ENCODE measurements at places on chromosomes 16 and 17. TPM values are rescaled to one million over a fixed set of nuclear protein-coding genes. Genes with fewer than 3 reads are reported as not detected.
A peak's percentile ranks its signal among the peaks of the same experiment; 100 is the strongest.

GRCh38 chr16:76634847-76635697, 357.9 kb downstream of the CNTNAP4 start:
- DNase-seq: no peak
- no peak overlapping the region for H3K27ac ChIP-seq
- no peaks in the 10 kb centered on the region for H3K4me1 ChIP-seq
- no peaks in the 10 kb centered on the region for H3K36me3 ChIP-seq
- H3K27me3 ChIP-seq: no peaks in the 10 kb centered on the region

GRCh38 chr17:12107905-12108304, 87.2 kb downstream of the MAP2K4 start:
- no peak overlapping the region for H3K27ac ChIP-seq
- no peaks in the 10 kb centered on the region for H3K4me1 ChIP-seq
- H3K4me3 ChIP-seq: no peak overlapping the region
- DNase-seq: no peak

Gene GNGT2
- total RNA-seq: 2.4 TPM

DNA sequence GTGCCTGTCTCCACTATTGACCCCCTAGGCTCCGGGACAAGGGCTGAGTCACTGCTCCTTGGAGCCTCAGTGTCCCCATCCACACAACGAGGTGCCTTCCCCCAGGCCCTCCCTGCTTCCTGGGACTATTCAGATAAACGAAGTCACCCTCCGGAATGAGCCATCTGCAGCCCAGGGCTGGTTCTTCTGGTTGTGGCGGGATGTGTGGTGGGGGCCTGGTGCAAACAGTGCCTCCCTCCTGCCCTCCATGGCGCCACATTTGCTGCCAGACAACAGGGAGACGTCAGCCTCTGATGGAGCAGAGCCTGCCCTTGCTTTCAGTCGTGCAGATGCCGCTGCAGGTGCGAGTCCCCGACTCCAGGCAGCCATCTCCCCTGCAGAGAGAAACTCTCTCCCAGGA, 5.1 kb upstream of the KRT16 start:
- no peaks in the 10 kb centered on the region for H3K36me3 ChIP-seq
- H3K4me1 ChIP-seq: no peaks in the 10 kb centered on the region
- no peak overlapping the region for H3K4me3 ChIP-seq

Gene XYLT2
- total RNA-seq: 12.2 TPM

DNA sequence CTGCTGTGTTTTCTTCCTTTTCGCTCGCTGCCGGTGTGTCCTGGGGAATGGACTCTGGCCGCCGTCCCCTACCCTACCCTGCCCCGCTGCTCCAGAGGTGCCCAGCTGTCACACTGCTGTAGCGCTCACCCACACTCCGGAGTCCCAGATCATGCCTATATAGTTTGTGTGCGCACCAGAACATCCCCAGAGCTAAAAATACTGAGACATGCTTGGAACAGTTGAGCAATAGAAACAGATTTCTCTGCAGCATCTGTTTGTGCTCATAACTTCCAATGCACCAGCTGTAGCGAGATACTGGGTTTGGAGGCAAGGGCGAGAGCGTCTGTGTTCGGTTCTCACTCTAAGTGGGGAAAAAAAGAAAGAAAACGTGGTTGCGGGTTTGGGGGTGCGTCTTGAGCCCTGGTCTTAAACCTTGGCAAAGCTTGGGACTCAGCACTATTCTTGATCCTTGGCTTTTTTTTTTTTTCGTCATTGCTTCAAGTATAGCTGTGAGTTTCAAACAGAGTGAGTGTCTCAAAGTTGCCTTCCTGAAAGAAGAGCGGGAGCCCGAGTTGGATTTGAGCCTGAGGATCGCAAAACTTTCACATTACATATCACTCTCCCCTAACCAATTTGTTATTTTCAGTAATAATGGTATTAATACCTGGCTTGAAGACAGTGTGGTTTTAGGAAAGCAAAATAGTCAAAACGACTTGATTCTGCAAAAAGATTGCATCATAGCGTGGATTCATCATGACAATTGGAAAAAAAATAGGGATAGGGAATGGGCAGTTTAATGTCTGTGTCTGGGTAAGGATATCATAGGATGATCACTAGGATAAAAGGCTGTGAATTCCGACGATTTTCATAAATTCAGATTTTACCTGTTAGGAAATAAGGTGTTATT, 621 bp downstream of the KCNJ2 start:
- peak overlapping the region; percentile 42 for H3K4me3 ChIP-seq
- DNase-seq: no peak
- no peaks in the 10 kb centered on the region for H3K36me3 ChIP-seq
- H3K4me1 ChIP-seq: peaks cover 13% of the 10 kb centered on the region

GRCh38 chr17:4676791-4677190, 27.1 kb downstream of the PELP1 start:
- H3K27ac ChIP-seq: no peak overlapping the region
- no peaks in the 10 kb centered on the region for H3K27me3 ChIP-seq
- H3K4me1 ChIP-seq: no peaks in the 10 kb centered on the region
- H3K4me3 ChIP-seq: no peak overlapping the region

GRCh38 chr16:9012848-9013507, 49.3 kb upstream of the USP7 start:
- no peaks in the 10 kb centered on the region for H3K36me3 ChIP-seq
- H3K4me3 ChIP-seq: no peak overlapping the region
- no peak overlapping the region for H3K27ac ChIP-seq
- peaks cover 8% of the 10 kb centered on the region for H3K27me3 ChIP-seq
- H3K4me1 ChIP-seq: peaks cover 12% of the 10 kb centered on the region
- no peak for DNase-seq

- no peak for DNase-seq
- H3K27ac ChIP-seq: peak overlapping the region; percentile 97
- H3K27me3 ChIP-seq: no peaks in the 10 kb centered on the region
- peaks cover 11% of the 10 kb centered on the region for H3K36me3 ChIP-seq
- peaks cover 83% of the 10 kb centered on the region for H3K4me1 ChIP-seq
These were observed 1.2 kb downstream of the SREBF1 start for GRCh38 chr17:17835415-17836249.

Gene RPH3AL
- total RNA-seq: 2.4 TPM

Gene PIPOX
- total RNA-seq: 2.4 TPM

- H3K4me3 ChIP-seq: no peak overlapping the region
- no peak overlapping the region for H3K27ac ChIP-seq
- H3K4me1 ChIP-seq: peaks cover 19% of the 10 kb centered on the region
- no peaks in the 10 kb centered on the region for H3K36me3 ChIP-seq
- H3K27me3 ChIP-seq: no peaks in the 10 kb centered on the region
These were observed 72.8 kb downstream of the MMD start for GRCh38 chr17:55348749-55349354.

DNA sequence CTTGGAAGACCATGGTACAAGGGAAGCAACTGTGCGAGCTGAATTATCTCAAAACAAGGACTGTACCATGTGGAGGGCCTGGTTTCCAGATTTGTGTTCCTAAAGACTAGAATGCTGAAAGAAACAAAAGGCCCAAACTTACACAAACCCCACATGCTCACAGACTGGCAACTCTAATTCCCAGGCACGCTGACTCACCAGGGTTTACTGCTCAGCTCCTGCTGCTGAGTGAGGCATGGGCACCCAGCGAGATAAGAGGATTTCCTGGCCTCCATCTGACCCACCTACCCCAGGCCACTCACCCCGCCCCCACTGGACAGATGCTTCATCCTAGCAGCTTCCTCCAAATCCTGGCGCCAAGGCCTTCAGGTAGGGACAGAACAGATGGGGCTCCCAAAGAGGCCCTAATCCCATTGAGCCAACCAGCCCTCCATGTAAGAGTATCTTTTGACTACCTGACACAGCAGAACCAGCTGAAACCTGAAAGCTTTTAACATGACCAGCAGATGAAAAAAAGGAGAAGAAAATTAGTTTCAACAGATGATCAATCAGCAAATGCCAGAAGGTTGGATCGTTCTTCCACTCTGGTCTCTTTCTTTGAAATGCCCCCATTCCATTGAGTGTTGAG, 33.9 kb downstream of the DCUN1D3 start:
- H3K27me3 ChIP-seq: no peaks in the 10 kb centered on the region
- no peaks in the 10 kb centered on the region for H3K4me1 ChIP-seq
- H3K4me3 ChIP-seq: no peak overlapping the region
- no peak for DNase-seq
- peaks cover 9% of the 10 kb centered on the region for H3K36me3 ChIP-seq

Gene NLRC3
- total RNA-seq: 50.4 TPM

Gene ZFPM1
- 24.2 TPM for total RNA-seq

GRCh38 chr16:27966756-27967155, 96.8 kb downstream of the GSG1L start:
- H3K4me1 ChIP-seq: no peaks in the 10 kb centered on the region
- H3K27me3 ChIP-seq: peaks cover 11% of the 10 kb centered on the region
- no peak overlapping the region for H3K4me3 ChIP-seq
- no peaks in the 10 kb centered on the region for H3K36me3 ChIP-seq
- no peak overlapping the region for H3K27ac ChIP-seq
- no peak for DNase-seq

Gene ASGR1
- 0.85 TPM for total RNA-seq

GRCh38 chr17:43412166-43412565, 13.4 kb downstream of the ARL4D start:
- DNase-seq: no peak
- H3K27ac ChIP-seq: no peak overlapping the region
- peaks cover 6% of the 10 kb centered on the region for H3K27me3 ChIP-seq

Gene LPO
- not detected for total RNA-seq

DNA sequence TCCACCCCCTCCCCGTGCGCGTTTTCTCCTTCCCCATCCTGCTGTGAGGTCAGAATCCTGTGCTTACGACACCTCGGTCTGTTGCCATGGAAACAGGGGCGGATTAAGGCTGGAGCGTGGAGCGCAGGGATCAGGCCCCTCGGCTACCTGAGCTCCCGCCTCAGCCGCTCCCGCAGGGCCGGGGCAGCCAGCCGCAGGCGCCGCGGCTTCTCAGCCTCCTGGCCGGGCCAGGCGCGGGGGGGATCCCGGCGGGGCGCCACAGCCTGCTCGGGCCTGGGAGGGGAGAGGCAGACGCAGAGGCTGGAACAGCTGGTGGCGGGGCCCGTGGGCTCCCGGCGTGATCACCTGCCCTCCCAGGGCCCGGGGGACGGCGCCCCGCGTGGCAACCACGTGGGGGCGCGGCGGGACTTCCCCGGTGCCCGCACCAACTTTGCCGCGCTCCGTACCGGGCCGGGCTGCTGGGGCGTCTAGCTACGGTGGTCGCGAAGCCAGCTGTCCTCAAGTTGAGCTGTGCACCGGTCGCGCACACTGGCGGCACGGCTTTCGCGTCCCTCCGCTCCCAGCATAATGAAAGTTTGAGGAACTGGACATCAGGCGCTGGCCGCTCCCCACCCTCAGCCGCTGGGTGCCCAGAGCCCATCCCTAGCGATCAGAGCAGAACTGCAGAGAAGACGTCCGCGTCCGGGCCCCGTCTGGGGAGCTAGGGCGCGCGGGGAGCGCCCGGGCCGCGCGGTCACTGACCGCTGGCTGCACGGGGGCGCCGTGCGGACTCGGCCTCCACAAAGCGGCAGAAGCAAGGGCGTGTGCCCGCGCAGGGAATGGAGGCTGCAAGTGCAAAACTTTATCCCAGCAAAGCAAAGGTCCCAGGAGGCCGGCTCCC, 1.2 kb downstream of the RTN4RL1 start:
- DNase-seq: peak; percentile 74
- H3K4me3 ChIP-seq: peak overlapping the region; percentile 51
- H3K27me3 ChIP-seq: peaks cover 19% of the 10 kb centered on the region
- H3K4me1 ChIP-seq: peaks cover 38% of the 10 kb centered on the region
- no peak overlapping the region for H3K27ac ChIP-seq
- H3K36me3 ChIP-seq: no peaks in the 10 kb centered on the region

Gene KRTAP1-5
- total RNA-seq: not detected

GRCh38 chr17:82303944-82304808, 13.2 kb downstream of the CD7 start:
- H3K36me3 ChIP-seq: no peaks in the 10 kb centered on the region
- H3K4me3 ChIP-seq: peak overlapping the region; percentile 52
- no peaks in the 10 kb centered on the region for H3K27me3 ChIP-seq
- DNase-seq: no peak
- H3K27ac ChIP-seq: no peak overlapping the region
- H3K4me1 ChIP-seq: peaks cover 71% of the 10 kb centered on the region

- no peak overlapping the region for H3K4me3 ChIP-seq
- H3K4me1 ChIP-seq: no peaks in the 10 kb centered on the region
- H3K36me3 ChIP-seq: no peaks in the 10 kb centered on the region
- no peak overlapping the region for H3K27ac ChIP-seq
These were observed 23.7 kb downstream of the PIPOX start for GRCh38 chr17:29066606-29067005.

Gene HSPB9
- not detected for total RNA-seq

Gene TM4SF5
- not detected for total RNA-seq

Gene KRT25
- not detected for total RNA-seq

Gene CCL5
- 40.1 TPM for total RNA-seq

DNA sequence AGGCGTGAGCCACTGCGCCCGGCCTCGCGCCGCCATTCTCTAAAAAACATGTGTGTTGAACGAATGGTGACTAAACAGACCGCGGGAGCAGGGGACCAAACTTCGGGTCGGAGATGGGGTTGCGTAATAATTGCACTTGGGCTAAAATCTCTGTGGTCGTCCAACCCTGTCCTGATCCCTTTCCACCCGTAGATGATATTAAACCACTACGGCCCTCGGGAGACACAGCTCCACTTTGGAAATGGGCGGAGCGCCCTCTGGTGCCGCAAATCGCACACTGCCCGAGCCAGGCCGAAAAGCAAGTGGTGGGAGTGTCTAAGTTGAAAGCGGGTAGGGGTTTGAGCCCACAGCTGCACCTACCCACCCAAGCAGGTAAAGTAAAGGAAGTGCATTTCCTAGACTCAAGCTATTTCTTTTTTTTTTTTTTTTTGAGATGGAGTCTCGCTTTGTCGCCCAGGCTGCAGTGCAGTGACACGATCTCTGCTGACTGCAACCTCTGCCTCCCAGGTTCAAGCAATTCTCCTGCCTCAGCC, 17.0 kb downstream of the CAVIN1 start:
- H3K4me3 ChIP-seq: no peak overlapping the region
- peak; percentile 83 for DNase-seq
- H3K4me1 ChIP-seq: peaks cover 13% of the 10 kb centered on the region
- no peaks in the 10 kb centered on the region for H3K36me3 ChIP-seq

GRCh38 chr16:7513429-7513828, 180.8 kb downstream of the RBFOX1 start:
- no peak overlapping the region for H3K27ac ChIP-seq
- H3K4me1 ChIP-seq: no peaks in the 10 kb centered on the region
- H3K36me3 ChIP-seq: no peaks in the 10 kb centered on the region

Gene ARHGDIG
- not detected for total RNA-seq

DNA sequence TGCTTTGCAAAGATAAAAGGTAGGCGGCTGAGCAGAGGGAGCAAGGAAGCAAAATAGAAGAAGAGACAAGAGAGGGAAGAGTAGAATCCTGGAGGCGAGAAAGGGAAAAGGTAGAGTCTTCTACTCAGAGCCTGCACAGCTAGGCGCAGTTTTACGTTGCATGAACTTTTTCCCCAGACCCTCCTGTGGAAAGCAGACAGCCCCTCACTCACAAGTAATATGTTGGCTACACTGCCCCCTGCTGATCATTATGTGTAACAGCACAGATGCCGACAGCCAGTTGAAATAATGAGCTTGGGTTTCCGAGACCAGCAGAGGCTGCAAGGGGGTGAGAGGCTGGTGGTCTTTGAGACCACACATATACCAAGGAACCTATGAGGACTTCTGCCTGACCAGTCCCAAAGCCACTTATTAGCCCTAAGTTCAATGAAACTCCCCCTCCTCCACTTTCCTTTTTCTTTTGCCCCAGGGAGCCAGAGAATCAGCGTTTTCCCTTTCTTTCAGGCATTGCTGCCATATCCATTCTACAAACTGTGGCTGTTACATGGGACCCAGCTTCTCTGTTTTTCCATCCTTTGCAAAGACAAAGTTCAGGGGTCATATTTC, 22.5 kb upstream of the CMTR2 start:
- no peak for DNase-seq
- no peaks in the 10 kb centered on the region for H3K4me1 ChIP-seq
- H3K27me3 ChIP-seq: peaks cover 14% of the 10 kb centered on the region
- H3K4me3 ChIP-seq: no peak overlapping the region
- no peaks in the 10 kb centered on the region for H3K36me3 ChIP-seq

All from CD4-positive, alpha-beta T cell (primary cell).